NCI-H774 (cell line): ENCODE measurements at places on chromosomes 12 and 14.

- DNase-seq, result no peak
These were observed 105.1 kb downstream of the TMTC3 start for GRCh38 chr12:88247241-88247643.

DNA sequence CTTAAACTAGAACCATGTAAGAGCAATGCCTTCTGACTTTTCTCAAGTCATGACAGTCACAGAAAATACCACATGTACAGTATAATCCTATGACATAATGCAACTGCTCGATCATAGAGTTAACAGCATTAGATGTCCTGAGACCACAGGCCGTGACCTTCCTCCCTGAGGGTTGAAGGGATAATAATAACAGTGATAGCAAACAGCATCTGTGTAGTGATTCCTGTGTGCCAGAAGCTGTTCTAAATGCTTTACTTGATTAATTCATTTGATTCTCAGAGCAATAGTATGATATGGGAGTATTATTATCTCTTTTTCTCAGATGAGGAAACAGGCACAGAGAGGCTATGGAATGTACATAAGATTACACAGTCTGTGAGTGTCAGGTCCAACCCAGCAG lies 53.2 kb downstream of the SLC35F4 start:
- DNase-seq, result no peak

GRCh38 chr12:57868221-57868620 lies 21.7 kb upstream of the CTDSP2 start:
- DNase-seq, result no peak

DNA sequence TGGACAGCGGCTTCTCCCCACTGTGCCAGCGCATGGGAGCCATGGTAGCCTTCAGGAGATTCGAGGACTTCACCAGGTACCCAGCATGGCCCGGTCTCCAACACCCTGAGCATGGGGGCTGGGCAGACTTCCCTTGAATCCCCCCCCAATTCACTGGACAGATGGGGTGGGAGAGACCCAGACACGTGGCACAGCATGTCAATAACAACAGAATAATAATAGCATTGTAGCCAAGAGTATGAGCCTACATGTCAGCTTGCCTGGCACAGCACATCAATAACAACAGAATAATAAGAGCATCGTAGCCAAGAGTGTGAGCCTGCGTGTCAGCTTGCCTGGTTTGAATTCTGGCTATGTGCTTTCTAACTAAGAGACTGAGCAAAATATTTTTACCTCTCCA lies 76.4 kb downstream of the FOXN4 start:
- no peak for DNase-seq

GRCh38 chr12:46808955-46809697 lies 16.7 kb downstream of the SLC38A4 start:
- DNase-seq, result no peak

DNA sequence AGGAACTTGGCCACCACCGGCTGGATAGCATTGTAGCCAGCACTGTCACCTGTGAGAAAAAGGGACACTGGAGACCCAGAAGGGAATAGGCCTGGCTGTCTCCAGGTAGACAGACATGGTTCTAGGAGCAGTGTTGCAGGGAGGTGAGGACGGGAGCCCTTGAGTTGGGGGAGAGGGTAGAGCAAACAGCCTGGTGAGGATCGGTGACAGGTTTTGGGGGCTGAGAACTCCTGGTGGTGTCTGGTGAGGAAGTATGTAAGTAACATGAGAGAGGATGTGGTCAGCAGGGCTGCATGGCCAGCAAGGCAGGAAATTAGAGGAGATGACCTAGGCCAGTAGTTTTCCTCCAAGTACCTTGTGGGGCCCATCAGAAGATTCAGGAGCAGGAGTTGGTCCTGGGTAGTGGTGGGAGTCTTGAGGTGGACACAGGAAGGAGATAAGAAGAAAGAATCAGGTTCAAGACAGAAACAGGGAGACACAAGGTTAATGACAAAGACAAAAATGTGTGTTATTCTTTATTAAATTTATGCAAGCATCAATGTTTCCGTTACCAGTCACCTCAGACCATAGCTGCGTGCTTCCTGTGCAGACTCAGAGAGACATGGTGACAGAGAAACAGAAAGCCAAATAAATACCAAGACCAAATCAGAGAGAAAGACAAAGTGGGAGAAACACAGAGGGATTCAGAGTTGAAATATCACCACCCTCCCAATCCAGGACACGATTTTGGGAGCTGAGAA lies at the start of gene ARHGAP9:
Gene ARHGAP9, minus strand, starts transcription at position 491 of the 740 bp plus-strand sequence. Its CDS starts 460 bp downstream, at position 31.
- DNase-seq, result no peak
